ENCODE measurements at places on chromosomes 12 and 14.

DNA sequence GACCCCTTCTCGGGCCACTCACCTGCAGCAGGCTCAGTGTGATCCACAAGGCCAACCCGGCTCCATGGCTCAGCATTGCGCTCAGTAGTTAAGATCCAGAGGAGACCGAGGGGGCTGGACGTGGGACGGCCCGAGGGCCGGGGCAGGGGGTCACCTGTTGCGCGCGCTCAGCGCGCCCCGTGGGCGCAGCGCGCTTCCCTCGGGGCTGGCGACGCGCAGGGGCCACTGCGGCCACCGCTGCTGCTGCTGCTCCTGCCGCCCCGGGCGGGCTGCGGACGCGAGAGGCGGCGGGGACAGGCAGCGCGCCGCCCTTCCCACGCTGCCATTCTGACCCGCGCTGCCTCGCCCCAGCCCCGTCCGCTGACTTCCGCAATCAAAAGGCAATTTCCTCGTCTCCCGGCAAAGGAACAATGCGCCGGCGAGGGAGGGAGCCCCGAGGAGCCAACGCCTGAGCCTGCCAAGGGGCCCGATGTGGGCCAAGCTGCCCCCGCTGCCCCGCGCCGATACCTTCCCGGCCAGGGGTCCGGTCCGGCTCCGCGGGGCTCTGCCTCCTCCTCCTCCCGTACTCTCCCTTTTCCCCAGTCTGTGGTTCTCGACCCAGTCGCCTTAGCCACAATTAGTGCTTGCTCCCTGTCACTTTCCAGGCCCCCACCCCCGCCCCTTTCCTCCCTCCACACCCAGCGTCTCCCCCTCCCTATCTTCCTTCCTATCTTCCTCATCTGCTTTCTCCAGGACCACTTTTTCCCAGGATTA lies 27.3 kb downstream of the PTPRB start:
- no peak for DNase-seq

DNA sequence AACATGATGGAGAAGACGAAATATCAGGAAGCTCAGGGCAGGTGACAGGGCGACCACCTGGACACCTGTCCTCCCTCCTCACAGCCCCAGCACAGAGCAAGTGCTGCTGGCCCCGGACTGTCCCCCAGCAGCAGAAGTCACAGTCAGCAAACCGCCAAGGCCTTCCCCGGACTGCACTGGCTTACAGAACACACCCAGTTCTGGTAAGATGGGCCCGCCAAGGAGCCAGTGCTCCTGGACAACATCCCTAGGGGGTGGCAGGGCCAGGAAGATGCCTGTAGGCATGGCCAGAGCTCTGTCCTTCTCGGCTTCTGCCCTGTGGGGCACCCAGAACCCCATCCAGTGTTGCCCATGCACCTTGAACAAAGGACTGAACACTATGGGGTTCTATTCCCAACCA lies 77.9 kb downstream of the BCL11B start:
- no peak for DNase-seq

- DNase-seq = no peak
These were observed 40.3 kb downstream of the ADGRD1 start for GRCh38 chr12:130993759-130994670.

DNA sequence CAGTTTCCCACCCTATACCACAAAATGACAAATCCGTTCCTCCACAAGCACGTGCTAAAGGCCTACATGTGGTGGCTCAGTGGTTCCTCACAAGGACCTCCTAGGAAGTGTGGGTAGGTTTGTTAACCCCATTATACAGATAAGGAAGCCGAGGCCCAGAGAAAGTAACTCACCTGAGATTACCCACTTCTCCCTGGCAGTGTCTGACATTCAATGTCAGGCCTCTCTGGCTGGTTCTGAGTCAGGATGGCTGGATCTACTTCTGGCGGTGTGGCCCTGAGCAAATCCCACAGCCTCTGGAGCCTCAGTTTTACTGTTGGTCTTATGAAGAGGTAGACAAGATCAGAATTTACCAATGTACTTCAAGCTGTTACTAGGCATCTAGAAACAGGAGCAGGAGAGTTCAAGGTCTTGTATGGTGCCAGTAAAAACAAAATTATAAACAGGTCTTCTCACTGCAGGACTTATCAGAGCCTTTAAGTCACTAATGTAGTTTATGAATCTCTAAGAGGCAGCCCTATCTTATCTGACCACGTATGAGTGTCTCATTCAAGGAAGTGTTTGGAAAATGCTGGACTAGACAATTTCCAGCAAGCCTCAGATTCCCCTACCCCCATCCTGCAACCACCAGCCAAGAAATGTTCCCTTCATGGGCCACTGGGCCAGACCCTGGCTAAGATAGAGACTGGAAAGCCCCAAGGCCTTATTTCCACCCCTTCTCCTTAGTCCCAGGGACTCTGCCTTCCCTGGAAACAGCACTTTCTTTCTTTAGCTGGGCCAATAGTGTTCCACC lies 4.2 kb downstream of the HSPB8 start:
- no peak for DNase-seq

- no peak for DNase-seq
These were observed 748.3 kb downstream of the C12orf50 start for GRCh38 chr12:87280893-87281292.

DNA sequence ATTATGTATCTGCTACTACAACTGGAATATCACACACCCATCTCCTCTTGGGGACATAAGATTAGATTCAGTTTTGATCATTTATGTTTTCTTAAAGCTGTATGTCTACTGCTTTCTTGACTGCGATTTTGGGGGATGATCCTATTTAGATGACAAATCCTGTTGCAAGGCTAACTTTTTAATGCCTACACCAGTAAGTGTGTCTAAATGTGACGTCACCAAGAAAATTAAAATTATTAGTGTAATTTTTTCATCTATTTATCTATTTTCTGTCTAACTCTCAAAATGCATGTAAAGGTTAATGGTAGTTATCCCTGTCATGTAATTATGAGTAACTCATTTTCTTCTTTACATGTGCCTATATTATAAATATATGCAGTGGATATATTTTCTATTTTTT lies 170.9 kb upstream of the PPFIA2 start:
- no peak for DNase-seq

DNA sequence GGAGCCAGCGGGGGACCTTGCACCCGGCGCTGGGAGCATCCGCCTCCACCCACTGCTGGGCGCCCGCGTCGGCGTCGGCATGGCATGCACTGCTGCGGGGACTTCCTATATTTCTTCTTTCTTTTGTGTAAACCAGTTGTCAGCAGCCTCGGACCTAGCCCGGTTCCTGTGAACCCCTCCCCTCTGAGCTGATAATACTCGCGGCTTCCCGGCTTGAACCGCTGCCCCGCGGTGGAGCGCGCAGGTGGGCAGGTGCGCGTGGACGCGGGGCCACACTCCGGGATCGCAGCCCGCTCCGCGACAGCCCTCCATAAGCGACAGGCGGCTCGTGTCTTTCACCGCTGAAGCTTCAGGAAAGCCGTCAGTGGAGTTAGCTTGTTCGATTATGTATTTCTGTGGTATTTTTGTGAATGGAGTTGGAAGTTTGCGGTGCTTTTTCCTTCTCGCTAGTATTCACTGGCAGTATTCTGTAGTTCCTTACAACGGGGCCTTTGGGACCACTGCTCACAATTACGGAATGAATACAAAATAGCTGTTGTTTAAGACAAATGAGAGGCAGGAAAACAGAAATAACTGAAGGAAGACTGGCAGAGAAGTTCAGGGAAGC lies 870 bp downstream of the BMAL2 start:
- DNase-seq = no peak

DNA sequence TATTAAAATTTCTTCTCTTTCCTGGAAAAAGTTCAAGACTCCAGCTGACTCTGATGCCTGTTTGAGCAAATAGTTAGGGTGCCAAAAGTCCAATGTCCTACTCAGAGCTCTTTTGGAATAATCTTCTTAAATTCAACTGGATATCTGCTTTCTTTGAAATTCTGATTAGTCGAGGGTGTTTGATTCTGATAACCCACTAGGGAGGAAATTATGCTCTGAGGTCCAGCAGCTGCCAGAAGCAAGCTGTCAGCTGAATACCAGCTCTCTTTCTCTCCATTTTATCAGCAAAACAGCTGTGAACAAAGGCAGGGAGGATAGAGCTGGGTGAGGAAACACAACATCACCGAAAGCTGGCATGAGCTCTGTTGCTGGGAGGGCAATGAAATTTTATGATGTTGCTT lies 141.5 kb downstream of the CAND1 start:
- no peak for DNase-seq

DNA sequence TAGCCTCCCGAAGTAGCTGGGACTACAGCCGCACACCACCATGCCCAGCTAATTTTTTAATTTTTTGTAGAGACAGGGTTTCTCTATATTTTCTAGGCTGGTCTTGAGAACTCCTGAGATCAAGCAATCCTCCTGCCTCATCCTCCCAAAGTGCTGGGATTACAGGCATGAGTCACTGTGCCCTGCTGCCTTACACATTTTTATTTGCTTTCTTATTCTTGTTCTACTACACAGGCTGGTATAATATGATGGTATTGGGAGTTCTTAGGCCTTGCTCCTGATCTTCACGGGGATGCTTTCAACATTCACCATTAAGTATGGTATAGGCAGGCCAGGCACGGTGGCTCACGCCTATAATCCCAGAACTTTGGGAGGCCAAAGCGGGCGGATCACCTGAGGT lies 21.2 kb downstream of the DGLUCY start:
- no peak for DNase-seq

GRCh38 chr12:125395583-125396215 lies 330.5 kb downstream of the AACS start:
- DNase-seq = no peak

DNA sequence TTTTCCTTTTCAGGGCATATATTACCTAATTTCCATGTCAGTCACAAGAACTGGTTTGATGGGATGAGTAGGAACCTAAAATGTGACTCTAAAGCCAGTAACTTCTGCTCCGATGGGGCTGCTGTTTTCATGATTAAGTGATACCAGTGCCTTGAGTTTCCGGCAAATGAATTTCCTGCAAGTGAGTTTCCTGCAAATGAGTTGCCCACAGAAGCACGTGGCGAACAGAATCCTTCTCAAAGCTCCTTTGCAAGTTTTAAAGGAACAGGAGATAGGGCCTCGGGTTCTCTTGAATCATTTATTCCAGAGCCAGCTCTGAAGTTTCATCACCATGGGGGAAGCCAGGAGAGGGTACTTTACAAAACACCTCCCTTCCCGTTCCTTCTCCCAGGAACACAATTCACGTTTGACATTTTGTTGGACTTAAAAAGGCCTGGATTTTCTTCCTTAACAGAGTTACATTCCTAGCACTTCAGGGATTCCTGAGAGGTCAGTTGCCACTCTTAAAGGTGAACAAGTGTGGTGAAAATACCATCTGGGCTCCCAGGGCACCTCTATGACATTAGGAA lies 2.2 kb upstream of the PPTC7 start:
- DNase-seq = no peak

GRCh38 chr12:107090711-107091110 lies 2.6 kb downstream of the CRY1 start:
- no peak for DNase-seq

GRCh38 chr14:58628406-58628805 lies 9.4 kb upstream of the DACT1 start:
- no peak for DNase-seq

DNA sequence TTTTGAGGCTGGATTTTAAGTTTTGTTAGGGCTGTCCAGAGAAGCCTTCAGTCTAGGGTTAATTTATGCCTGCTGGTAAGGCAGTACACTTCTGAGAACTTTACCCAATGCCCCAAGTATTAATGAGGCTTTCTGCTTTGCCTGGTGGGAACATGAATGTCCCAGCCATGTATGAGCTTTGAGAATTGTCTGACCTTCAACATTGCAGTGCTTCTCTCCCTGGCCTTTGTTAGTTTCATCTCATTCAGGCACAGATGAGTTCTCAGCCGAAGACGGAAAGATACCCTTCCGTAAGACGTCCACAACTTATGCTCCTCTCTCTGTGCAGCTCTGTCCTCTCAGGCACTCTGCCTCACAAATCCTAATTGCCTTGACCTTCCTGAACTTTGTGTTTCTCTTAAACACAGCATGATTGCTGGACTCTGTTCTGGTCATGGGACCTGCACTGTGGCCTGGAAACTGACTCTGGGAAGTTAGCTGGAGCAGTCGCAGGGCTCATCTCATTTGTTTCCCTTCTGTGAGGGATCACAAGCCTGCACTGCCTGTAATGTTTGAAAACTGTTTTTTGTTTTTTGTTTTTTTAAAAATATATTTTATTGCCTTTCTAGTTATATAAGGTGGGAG lies 15.7 kb downstream of the CHPT1 start:
- DNase-seq = no peak

GRCh38 chr14:89033756-89034155 lies 209.3 kb downstream of the TTC8 start:
- DNase-seq = no peak

DNA sequence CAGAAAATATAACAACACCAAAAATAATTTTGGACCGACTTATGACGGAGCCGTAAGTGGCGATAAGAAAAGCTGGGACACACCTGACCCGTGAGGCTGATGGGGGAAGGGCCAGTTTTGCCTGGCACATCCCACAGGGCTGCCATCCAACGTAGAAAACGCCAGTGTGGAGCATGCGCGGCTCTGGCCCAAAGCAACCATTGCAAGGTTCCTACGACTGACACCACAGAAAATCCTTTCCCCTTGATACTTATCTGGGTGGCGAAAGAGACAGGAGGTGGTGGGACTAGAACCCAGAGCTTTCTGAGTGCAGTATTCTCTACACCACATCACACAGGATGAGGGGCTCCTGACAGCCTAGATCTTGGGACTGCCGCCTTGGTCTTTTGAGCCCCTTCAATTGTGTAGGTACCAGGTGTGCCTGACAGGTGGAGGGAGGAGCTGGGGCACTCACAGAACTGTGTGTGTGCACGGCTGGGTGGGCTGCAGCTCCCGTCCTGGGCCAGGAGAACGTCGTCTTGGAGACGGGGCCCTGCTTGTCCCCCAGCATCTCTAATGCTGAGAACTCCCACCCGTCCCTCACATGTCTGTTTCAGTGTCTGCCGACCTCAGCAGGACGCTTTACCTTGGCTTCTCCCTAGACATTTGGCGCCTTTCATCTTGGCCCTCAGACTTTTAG lies 17.4 kb upstream of the CACNA2D4 start:
- no peak for DNase-seq

- no peak for DNase-seq
These were observed 341.0 kb upstream of the E2F7 start for GRCh38 chr12:77406219-77406905.

DNA sequence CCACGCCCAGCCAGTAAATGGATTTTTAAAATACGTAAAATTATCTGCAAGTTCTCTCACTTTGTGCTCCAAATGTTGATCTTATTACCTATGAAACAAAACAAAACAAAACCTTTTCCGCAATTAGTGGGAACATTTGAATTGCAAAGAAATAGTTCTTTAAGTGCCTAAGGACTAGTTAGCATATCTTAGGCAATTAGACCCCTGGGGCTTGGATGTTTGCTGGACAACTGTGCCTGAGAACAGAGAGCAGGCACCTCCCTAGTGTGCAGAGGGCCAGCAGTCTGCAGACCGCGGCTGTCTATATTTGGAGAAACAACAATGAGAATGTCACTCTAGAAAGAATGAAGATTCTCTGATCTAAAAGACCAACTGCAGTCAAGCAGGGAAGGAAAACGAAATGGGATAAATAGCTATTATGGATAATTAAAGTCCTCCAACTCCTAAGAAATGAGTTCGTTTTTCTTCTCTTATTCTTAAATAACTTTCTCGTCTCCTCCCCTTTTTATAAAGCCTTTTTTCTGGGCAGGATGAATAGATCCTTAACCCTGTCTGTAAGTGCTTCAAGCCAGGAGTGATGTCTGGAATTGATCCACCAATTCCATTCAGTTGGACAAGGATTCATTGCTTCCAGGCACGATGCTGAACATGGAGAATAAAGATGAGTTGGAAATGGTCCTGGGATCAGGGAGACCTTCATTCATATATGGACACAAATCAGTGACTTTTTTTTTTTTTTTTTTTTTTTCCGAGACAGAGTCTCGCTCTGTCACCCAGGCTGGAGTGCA lies 16.2 kb downstream of the SLC17A8 start:
- DNase-seq = no peak

Data from GM04504 (cell line).